ENCODE measurements at places on chromosomes 1 and 21.

GRCh38 chr1:115184260-115184950 is 95.1 kb upstream of the TSPAN2 start:
- no peak for DNase-seq

- DNase-seq: no peak
Observed at GRCh38 chr1:118960567-118961136, 27.5 kb downstream of the TBX15 start.

GRCh38 chr1:152673016-152673415 is 2.1 kb upstream of the LCE2C start:
- DNase-seq: no peak

GRCh38 chr1:172902861-172903381 is 147.8 kb downstream of the TNFSF18 start:
- DNase-seq: no peak

DNA sequence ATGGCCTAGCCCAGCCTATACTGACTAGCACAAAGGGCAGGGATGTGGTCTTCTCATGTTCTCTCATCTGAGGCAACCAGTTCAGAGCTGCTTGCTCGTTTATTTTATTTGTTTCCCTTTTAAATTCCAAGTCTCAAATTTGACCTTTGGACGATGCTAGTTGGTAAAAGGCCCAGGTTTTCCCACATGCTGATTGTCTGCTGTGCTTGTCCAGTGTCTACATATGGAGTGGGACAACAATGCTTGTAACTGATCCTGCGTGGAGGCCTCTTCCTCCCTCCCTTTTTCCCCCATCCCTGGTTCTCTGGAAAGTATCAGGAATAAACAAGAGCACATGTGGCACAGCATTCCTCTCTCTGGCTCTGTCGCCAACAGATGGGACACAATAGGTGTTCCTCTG is 34.0 kb upstream of the BEND5 start:
- no peak for DNase-seq

DNA sequence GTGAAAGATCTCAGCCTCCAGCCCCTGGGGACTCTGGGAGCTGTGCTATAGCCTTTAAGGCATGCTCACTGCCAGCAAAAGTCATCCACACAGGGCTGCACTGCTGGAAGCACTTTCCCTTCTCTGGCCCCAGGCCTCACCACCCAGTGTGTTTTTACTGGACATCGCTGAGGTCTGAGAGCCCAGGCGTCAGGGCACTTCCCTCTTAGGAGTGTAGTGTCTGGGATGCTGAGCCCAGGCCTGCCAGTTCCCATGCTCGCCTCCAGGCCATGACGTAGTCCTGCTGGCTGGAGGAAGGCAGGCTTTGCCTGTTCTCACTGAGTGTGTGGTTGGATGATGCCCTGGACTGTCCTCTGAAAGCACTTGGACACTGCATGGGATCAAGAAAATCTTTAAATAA is 101.2 kb downstream of the GDAP2 start:
- no peak for DNase-seq

DNA sequence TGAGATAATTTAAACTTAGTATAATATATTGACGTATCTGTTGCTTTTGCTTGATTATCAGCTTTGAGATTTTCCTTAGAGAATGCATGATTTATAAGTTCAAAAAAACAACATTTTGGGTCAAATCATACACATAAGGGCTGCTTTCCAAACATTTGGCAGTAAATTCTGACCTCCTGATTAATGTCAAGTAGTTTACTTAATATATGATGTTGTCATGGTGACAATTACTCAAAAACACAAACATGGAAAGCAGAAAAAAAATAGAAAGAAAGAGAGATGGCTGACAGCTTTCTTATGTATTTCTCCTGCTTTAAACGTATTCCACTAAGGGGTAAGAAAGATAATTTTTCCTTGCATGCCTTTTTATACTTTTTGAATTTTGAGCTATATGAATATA is 258.2 kb upstream of the C1orf105 start:
- no peak for DNase-seq

GRCh38 chr1:163912170-163912884 is 590.6 kb downstream of the NUF2 start:
- DNase-seq: no peak

GRCh38 chr1:1619917-1620361 is 4.6 kb downstream of the MIB2 start:
- DNase-seq: no peak

GRCh38 chr1:99603699-99604560 is 42.0 kb upstream of the PALMD start:
- no peak for DNase-seq

GRCh38 chr1:60071296-60071695 is 2.3 kb downstream of the C1orf87 start:
- DNase-seq: no peak

- no peak for DNase-seq
Observed at GRCh38 chr1:42961312-42962091, 2.8 kb upstream of the SLC2A1 start.

GRCh38 chr1:214282630-214283242 is 1.8 kb downstream of the SMYD2 start:
- DNase-seq: no peak

DNA sequence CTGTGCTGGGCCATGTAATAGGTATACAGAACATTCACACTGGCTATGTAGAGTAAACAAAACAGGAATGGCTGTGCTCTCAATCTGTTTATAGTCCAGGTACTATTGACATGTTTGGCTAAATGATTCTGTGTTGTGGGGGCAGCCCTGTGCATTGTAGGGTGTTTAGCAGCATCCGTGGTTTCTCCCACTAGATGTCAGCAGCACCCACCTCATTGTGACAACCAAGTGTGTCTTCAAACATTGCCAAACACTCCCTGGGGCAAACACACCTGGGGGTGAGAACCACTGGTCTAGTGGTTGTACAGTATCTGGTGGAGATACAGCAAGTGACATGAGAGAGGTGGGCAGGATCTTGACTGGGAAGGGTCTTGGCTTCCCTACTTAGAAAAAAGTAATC is 80.4 kb upstream of the SPATA6 start:
- no peak for DNase-seq

- no peak for DNase-seq
Observed at GRCh38 chr1:116763116-116763786, 9.0 kb downstream of the CD2 start.

GRCh38 chr1:211483896-211484612 is 7.9 kb downstream of the RD3 start:
- DNase-seq: no peak

GRCh38 chr21:35217504-35218060 is 168.5 kb upstream of the RUNX1 start:
- no peak for DNase-seq

DNA sequence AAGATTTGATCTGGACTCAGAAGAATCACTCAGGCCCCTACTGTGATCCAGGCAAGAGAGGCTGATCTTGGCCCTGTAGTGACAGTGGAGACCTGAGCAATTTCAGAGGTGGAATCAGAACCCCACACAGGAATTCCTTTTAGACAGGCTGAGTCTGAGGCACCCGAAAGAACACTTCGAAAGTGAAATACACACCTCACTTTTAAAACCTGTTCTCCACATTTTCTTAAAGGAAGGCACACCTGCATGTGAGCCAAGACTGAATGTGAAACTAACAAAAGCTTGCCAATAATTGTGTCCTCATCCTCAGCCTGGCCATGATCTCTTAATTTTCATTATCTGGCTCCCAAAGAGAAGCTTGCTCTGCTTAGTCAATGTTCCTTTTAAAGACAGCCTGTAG is 32.2 kb downstream of the SIPA1L2 start:
- no peak for DNase-seq

DNA sequence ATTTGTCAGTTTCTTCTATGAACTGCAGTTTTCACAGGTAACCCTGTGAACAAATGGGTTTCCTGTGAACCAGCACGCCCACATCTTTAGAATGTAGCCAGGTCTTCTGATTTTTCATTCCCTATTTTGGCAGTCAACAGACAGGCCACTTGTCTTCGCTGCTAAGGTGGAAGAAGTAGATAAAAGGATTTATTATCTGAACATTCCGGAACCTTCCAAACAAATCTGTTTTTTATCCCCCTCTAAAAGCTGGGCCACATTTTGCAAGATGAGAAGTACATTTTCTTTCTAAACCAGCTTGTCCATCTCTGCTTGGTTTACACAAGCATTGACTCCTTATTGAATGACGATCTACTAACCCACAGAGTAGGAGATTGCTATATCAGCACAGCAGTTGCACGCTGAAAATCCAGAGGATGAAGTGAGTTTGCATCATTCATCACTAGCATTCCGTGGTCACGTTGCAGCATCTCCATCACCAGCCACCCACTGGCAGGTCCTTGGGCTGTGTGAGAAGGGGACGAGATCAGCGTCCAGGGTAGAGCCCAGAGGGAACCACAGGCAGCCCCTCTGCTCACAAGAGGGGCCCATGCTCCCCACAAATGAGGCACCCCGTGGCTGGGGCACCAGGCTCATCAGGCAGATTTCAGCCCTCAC is 83.5 kb downstream of the TOMM20 start:
- no peak for DNase-seq

DNA sequence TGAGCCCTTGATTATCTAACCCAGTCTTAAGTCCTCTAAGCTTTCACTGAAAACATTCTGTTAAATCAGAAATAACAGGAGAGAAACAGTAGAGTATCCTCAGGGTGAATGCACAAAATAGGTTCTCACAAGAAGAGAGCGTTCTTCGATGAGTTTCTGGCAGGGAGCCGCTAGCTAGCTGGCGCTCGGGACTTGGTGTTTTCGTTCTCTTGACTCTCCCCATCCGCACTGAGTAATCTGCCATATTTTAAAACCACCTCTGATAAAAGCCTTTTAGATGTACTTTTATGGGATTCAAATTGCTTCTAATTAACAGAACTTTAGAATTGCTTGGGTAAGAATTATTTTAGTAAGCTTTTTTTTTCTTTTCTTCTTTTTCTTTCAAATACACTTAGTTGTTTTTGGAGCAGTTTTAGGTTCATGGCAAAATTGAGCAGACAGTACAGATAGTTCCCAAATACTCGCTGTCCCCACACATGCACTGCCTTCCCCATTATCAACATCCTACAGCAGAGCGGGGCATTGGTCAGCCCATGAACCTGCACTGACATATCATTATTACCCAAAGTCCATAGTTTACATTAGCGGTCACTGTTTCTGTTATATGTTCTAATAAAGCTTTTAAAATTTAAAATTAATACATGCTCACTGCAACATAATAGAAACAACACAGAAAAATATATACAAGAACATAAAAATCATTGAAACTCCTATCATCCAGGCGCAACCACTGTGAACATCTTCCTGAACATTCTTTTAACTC is 35.4 kb downstream of the PRDM2 start:
- DNase-seq: no peak

GRCh38 chr1:188706742-188707141 is 1770.9 kb downstream of the BRINP3 start:
- no peak for DNase-seq

GRCh38 chr1:18989176-18989799 is 32.8 kb upstream of the IFFO2 start:
- no peak for DNase-seq

DNA sequence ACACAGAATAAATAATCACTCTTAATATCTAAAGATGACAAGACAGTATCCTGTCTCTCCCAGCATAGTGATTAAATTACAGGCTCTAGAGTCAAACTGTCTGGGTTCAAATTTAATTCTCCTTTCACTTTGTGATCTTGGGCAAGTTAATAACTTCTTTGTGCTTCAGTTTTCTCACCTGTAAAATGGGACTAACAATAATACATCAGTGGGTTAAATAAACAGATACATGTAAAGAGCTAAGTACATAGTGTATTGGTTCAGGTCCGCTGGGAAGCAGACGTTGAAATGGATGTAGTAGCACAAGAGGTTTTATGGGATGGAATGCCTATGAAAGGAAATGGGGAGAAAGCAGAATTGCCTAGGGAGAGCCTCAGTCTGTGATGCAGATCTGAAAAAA is 10.7 kb downstream of the ZFYVE9 start:
- no peak for DNase-seq

- DNase-seq: no peak
Observed at GRCh38 chr21:34227386-34227852, 136.4 kb upstream of the KCNE2 start.

DNA sequence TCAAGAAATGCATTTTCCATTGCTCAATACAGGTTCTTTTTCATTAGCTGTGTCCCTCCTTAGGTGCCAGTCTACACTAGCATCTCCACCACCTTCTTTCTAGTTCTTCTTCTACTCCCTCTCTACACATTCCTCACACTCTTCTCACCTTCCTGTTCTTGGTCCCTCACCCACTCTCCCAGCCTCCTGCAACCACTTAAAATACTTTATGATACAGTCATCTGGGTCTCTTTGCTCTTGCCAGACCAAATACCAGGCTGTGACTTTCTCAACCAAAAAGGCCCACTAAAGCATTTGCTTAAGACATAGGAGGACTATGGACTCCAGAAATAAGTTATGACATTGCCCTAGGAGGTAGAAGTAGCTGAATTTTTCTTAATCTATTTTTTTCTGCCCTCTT is 35.1 kb downstream of the PIGM start:
- DNase-seq: no peak

DNA sequence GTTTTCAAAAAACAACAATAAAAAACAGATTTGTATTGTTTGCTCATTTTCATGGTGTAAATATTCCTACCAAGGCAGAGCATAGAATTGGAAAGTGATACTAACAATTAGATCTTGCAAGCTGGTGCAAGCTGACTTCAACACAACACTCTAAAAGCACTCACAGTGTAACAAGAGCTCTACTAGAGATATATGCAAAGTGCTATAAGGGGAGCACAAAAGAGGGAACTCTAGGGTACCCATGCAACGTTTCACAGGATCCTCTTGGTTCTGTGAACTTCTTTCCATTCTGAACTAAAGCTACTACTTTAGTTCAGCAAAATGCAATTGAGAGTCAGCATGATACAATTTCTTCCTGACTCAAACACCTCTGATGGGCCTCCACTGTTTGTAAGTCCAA is 78.3 kb downstream of the ATP1B1 start:
- no peak for DNase-seq

DNA sequence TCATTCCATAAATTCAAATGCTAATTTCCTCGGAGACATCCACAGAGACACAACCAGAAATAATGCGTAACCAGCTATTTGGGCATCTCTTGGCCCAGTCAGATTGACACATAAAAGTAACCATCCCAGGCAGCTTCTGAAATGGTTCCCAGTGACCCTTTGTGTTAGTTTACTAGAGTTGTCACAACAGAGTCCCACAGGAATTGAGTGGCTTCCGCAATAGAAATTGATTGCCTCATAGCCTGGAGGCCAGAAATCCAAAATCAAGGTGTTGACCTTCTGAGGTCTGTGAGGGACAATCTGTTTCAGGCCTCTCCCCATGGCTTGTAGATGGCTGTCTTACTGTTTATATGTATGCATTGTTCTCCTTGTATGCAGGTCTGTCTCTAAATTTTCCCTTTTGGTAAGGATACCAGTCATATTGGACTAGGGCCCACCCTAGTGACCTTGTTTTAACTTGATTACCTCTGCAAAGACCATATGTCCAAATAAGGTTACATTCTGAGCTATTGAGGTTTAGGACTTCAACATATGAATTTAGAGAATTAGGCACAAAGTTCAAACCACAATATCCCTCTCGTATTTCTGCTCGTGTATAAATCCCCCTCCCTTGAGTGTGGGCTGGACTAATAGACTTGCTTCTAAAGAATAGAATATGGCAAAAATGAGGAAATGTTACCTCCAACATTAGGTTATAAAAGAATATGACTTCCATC is 78.2 kb upstream of the FGGY start:
- no peak for DNase-seq

All from GM13976 (cell line).